ENCODE measurements at places on chromosomes 2 and 18.
A peak's percentile ranks its signal among the peaks of the same experiment; 100 is the strongest.

DNA sequence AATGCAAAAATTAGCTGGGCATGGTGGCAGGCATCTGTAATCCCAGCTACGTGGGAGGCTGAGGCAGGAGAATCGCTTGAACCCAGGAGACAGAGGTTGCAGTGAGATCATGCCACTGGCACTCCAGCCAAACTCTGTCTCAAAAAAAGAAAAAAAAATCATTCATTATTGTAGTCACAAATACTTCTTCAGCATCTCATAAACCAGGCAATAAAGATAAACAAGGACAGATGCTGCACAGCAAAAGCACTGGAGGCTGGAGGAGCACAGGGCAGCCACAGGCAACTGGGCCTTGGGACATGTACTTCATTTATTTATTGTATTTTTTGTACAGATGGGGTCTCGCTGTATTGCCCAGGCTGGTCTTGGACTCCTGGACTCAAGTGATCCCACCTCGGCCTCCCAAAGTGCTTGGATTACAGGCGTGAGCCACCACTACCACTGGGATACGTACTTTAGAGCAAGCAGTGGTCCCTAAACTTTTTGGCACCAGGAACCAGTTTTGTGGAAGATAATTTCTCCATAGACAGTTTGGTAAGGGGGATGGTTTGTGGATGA is 16.8 kb upstream of the MAT2A start:
- peaks cover 10% of the 10 kb centered on the region for H3K27me3 ChIP-seq
- H3K4me1 ChIP-seq = no peaks in the 10 kb centered on the region
- DNase-seq = no peak

DNA sequence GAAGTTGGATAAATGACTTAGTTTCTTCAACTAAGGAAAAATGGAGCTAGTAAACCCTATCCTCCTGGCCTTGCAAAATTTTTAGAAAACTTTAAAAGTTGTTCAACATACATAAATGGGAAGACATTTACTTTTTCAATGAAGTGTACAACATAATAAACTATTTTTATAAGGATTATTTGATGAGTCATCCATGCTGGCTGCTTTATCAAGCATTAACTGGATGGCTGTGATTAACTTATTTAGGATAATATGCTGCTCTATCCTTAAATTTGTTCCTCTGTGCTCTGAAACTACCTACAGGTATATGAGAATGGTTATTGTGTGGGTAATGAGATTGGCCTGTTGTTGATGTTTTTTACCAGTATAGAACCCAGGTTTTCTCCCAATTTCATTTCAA is 21.3 kb downstream of the DYTN start:
- no peaks in the 10 kb centered on the region for H3K36me3 ChIP-seq
- H3K4me3 ChIP-seq = no peak overlapping the region
- no peak overlapping the region for H3K27ac ChIP-seq
- H3K4me1 ChIP-seq = peaks cover 5% of the 10 kb centered on the region
- peaks cover 36% of the 10 kb centered on the region for H3K27me3 ChIP-seq
- DNase-seq = no peak

DNA sequence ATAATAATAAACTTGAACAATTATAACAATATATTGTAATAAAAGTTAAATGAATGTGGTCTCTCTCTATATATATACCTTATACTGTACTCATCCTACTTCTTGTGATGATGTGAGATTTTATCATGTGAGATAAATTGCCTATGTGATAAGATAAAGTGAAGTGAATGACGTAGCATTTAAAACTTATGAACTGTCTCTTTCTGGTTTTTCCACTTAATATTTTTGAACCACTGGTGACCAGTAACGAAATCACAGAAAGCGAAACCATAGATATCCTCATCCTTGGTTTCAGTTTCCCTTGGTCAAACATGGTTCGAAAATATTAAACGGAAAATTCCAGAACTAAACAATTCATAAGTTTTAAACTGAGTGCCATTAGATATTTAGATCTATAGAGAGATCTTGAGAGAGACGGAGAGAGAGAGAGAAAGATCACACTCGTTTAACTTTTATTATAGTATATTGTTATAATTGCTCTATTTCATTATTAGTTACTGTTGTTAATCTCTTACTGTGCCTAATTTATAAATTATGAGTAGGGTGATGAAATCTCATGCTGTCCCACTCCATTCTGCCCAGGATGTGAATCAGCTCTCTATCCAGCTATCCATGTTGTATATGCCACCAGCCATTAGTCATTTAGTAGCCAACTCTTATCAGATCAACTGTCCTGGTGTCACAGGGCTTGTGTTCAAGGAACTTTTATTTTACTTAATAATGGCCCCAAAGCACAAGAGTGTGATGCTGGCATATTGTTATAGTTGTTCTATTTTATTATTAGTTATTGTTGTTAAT is 156.8 kb downstream of the THADA start:
- no peak overlapping the region for H3K4me3 ChIP-seq
- H3K4me1 ChIP-seq = peaks cover 7% of the 10 kb centered on the region
- H3K36me3 ChIP-seq = peaks cover 8% of the 10 kb centered on the region
- H3K27me3 ChIP-seq = no peaks in the 10 kb centered on the region

DNA sequence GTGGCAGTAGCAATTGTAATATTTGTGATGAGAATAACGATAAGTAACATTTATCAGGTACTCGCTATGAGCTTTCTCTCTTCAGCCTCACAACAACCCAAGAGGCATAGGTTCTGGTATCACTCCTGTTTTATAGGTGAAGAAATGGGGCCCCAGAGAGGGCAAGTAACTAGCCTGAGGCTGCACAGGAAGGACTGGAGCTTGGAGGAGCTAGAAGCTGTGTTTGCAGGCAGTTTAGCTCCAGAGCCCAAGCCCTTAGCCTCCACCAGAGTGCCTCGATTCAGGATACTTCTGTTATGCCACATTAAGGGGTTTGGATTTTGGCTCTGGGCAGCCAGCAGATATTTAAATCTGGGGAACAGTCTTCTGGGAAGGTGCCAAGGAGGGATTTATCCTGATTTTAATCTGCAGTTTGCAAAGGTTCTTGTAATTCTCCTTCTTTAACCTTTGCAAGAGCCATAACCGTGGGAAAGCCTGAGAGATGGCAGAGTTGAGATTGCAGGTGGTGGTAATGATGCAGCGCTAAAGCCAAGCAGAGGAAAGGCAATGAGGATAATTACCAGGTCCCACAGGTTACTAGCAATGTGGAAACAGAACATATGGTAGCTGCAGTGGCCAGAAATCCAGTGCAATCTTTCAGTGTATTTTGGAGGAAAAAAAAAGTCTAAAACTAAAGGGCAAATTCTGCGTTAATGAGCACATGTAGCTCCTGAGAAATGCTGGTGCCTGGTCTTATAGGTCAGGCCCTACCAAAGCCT is 9.1 kb downstream of the MOCOS start:
- no peak for DNase-seq
- peak overlapping the region; percentile 28 for H3K27ac ChIP-seq
- peaks cover 6% of the 10 kb centered on the region for H3K27me3 ChIP-seq
- no peak overlapping the region for H3K4me3 ChIP-seq

DNA sequence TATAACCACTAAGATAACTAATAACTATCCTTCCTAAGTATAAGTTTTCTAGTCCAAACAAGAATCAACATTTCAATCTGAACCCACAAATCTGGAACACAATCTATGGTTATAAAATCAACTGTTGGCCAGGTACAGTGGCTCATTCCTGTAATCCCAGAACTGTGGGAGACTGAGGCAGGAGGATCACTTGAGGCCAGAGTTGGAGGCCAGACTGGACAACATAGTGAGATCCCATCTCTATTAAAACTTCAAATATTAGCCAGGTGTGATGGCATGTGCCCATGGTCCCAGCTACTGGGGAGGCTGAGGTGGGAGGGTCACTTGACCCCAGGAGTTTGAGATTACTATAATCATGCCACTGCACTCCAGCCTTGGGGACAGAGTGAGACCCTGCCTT is 11.2 kb downstream of the MRPS5 start:
- no peak overlapping the region for H3K4me3 ChIP-seq
- peaks cover 16% of the 10 kb centered on the region for H3K4me1 ChIP-seq
- H3K27me3 ChIP-seq = no peaks in the 10 kb centered on the region
- no peak overlapping the region for H3K27ac ChIP-seq
- H3K36me3 ChIP-seq = peaks cover 82% of the 10 kb centered on the region

DNA sequence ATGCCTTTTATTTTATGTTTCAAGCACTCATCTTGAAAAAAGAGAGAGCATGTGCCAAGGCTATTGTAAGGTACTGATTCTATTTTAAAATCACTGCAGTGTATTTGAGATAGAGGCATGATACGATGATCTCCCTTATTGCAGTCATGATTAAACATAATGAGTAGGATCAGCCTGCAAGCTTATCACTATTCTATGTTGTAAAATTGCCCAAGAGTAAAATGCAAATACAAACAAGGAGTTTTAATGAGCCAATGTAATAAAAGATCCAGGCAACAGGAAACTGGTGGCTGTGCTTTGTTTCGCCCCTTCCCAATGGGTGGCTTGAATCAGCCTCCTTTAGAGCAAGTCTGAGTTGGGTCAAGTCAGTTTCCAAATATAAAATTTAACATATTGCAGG is 116.4 kb upstream of the RBMS1 start:
- peaks cover 32% of the 10 kb centered on the region for H3K27me3 ChIP-seq
- no peak for DNase-seq
- no peak overlapping the region for H3K4me3 ChIP-seq

- DNase-seq = no peak
- no peak overlapping the region for H3K27ac ChIP-seq
- no peaks in the 10 kb centered on the region for H3K27me3 ChIP-seq
- no peaks in the 10 kb centered on the region for H3K36me3 ChIP-seq
Observed at GRCh38 chr18:67260841-67261240, 255.7 kb downstream of the DSEL start.

GRCh38 chr2:163812926-163813520 is 77.2 kb upstream of the FIGN start:
- H3K4me3 ChIP-seq = no peak overlapping the region
- H3K4me1 ChIP-seq = no peaks in the 10 kb centered on the region
- no peaks in the 10 kb centered on the region for H3K36me3 ChIP-seq
- DNase-seq = no peak

- H3K27me3 ChIP-seq = no peaks in the 10 kb centered on the region
- H3K27ac ChIP-seq = no peak overlapping the region
- no peak for DNase-seq
- peaks cover 2% of the 10 kb centered on the region for H3K36me3 ChIP-seq
Observed at GRCh38 chr2:84866122-84866521, 14.8 kb downstream of the TRABD2A start.
